Stimulated activated CD8-positive, alpha-beta memory T cell treated with anti-CD3 and anti-CD28 coated beads, Interleukin-7, amount 100 ng/mL, for 48 hours (primary cell): ENCODE measurements at places on chromosomes 5 and 9.

DNA sequence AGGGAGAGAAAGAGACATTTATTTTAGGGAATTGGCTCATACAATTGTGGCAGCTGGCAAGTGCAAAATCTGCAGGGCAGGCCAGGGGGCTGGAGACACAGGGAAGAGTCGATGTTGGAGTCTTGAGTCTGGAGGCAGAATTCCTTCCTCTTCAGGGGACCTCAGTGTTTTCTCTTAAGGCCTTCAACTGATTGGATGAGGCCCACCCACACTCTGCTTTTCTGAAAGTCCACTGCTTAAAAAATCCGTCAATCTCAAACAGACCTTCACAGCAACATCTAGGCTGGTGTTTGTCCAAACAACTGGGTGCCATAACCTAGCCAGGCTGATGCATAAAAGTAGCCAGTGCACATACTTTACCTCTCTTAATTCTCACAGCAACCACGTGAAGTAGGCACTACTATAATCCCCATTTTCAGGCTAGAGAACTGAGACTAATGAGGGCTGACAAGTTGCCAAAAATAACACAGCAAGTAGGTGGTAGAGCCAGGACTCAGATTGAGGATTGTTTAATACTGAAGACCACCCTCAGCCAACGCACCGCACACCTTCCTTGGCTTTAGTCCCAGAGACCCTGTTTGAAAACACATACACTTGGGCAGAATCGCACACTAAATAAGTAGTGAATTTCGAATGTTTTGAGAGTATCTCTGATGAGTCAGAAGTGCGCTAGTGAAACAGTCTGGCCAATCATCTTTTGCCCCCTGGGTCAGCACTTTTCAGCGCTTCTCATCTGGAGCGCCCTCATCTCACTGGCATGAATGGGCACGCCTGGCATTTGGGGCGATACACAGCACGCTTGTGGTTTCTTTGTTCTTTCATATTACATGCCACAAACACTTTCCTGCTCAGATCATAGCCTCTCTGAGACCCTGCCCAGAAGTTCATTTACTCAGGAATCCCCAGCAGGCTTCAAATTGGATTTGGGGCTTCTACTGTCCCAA is 591.4 kb downstream of the CCDC171 start:
- DNase-seq = no peak

- DNase-seq = no peak
Observed at GRCh38 chr5:72557167-72558045, 50.2 kb upstream of the ZNF366 start.

GRCh38 chr5:91383956-91384300 is 811 bp upstream of the ARRDC3 start:
- no peak for DNase-seq

DNA sequence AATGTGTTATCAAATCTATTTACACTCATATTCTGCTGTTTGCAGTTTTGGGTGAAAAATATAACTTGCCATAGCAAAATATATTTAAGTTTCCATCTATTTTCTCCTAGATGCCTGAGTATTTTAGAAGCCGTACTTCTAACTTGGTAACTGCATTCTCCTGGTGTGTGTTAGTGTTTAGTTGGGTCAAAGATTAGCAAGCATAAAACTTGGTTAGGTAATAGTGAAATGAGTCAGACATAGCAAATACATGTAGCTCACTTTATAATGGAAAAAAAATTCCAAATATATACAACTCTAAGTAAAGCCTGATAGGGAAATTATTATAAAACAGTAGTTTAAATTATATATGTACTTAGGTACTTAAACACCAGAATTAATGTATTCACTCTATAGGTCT is 640.7 kb upstream of the ST8SIA4 start:
- DNase-seq = no peak

- DNase-seq = no peak
Observed at GRCh38 chr9:117768750-117769395, 64.7 kb downstream of the TLR4 start.

DNA sequence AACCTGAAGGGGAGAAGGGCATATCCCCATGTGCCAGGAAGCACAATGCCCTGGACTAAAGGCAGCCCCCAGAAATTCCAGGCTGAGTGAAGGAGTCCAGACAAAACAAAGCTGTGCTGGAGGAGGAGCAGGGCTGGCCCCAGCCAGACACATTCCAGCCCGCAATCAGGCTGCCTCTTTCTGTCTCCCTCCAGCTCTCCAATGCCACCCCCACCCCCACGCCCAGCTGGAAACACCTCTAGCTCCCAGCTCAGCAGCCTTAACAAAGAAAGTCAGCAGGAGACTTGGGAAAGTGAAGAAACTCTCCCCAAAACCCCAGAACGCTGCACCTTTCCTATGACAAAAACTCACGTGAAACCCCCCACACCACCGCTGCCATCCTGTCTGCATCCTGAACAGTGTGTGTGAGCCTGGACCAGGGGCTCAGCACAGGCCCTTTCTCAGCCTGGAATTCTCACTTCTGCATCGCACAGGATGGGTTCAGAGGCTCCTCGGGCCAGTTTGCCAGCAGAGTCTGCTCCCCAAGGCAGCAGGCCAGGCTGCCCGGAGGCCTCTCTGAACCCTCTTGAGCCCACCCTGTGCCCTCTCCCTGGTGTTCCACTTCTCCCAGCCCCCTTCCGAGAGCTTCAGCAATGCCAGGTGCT is 96.2 kb upstream of the ICE1 start:
- DNase-seq = no peak

GRCh38 chr5:111425205-111425604 is 87.1 kb downstream of the STARD4 start:
- no peak for DNase-seq

- no peak for DNase-seq
Observed at GRCh38 chr5:161734741-161735140, 49.2 kb downstream of the GABRA6 start.

DNA sequence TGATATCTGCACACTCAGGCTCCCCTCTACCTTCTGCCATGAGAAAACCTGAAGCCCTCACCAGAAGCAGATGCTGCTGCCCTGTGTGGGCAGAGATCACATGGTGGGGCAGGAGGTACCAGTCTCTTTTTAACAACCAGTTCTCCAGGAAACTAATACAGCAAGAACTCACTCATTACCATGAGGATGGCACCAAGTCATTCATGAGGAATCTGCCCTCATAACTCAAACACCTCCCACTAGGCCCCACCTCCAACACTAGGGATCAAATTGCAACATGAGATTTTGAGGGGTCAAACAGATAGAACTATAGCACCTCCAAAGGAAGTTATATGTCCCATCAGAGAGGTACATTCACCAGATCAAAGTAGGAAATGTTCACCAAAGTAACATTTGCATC is 136.3 kb upstream of the SHB start:
- no peak for DNase-seq

DNA sequence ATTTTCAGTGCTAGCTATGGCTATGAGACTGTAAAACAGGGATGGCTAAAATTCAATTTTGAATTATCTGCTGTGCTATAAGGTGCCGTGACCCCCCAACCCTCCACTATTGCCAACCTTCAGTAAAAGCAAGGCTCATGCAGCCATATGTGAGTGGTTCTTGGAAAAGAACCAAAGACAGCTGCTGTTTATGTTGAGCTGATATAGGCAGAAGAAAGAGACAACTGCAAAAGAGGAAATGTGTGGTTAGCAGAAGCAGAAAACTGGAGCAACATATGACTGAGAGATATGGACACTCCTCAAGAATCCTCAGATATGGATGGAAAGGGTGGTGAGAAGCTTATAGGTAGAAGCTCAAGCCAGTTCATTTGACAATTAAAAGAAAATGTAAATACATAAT is 200.3 kb downstream of the TLE1 start:
- no peak for DNase-seq

GRCh38 chr9:38408719-38409118 is 15.5 kb downstream of the IGFBPL1 start:
- no peak for DNase-seq

DNA sequence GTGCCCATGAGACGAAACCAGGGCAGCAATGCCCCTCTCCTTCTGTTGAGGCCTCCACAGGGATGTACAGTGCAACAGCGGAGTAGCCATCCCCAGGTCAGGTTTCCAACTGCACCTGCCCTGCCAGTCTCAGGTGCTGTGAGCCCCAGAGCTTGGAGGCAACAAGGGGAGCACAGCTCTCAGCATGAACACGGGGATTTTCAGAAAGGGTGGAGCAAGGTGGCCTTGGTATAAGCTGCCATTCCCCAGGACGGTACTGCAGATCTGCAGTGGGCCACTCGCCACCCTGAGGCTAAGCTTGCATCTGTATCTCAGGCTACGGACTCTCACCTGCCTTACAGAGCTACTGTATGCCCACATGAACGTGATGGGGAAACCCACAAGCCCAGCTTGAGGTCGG is 103.6 kb downstream of the GABBR2 start:
- DNase-seq = no peak

DNA sequence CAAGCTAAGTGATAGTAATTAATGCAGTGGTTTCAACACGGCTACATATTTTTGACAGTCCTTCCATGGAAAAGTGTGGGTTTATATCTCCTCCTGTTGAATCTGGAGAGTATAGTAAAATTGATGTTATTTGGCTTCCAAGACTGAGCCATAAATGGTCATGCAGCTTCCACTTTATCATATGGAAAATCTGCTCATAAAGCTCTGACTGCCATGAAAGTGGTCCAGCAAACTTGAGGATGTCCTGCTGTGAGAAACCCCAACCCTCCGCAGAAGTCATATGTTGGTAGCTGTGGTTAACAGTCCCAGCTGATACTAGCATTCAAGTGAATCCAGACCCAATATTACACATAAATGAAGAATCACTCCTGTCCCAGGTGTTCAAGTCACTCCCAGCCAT is 378.3 kb downstream of the KCTD16 start:
- DNase-seq = no peak

GRCh38 chr9:79572032-79572607 is 355 bp downstream of the TLE4 start:
- no peak for DNase-seq

DNA sequence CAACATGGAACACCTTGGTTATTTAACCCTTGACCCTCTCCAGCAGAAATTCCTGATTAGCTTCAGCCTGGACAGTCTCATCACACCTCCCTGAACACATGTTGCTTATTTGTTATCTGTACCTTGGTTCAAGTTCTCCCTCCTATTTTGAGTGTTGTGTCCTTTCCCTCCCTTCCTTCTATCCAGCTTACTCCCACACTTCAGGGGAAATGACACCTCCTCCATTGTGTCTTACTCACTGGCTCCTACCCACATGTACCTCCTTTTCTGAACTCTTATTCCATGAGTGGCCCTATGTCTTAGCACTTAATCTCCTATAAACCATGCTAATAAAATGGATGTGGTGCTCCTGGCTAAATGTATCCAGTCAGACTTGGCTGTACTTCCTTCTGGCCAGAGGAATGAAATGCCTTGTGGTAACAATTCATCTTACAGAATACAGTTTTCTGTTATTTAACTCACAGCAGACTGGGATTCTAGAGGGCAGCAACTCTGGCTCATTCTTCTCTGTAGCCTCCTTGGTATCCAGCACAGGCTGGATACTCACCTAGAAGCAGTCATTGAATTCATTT is 11.2 kb downstream of the LIX1 start:
- DNase-seq = no peak

GRCh38 chr9:83280268-83280667 is 217.3 kb upstream of the RASEF start:
- no peak for DNase-seq

DNA sequence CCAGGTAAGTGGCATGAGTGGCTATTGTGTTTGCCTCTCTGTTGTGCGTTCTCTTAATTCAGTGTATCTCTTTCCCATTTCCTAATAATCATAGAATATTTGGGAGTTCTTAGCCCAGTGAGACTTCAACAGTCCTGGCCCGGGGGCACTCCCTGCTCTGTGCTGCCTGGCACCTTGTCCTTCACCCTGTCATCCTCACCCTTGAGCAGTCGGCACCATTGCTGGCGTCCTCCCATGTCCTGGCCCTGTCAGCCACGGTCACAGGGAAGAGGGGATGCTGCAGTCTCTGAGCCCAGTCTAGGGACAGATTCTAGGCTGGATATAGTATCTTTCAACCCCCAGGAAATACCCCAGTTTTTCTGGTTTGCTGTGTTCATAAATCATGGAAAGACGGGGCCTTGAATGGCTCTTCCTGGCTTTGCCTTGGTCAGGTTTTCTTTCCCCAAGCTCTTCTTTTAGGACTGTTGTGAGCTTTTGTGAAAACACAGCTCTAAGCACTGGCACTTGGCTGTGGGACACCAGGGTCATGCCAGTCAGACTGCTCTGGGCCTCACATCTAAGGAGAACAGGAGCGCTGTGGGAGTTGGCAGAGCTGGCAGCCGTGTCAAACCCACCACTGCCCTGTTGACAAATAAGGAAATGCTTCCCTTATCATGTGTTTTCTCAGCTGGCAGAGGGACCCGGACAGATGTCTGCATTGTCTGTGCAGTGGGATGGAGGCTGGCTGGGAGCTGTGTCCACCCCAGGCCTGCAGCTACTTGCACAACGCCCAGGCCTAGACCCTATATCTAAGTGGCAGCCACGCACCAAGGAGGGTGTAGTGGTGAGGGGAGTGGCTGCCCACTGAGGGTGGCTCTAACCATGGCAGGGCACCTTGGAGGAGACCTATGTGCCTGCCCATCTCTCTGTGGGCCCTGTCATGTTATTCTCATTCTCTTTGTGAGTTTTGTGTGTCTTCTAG is 378.6 kb downstream of the ICE1 start:
- DNase-seq = no peak

- DNase-seq = no peak
Observed at GRCh38 chr9:15240927-15241326, 66.1 kb downstream of the TTC39B start.

- DNase-seq = no peak
Observed at GRCh38 chr5:35134278-35135030, 86.7 kb upstream of the AGXT2 start.

- DNase-seq = no peak
Observed at GRCh38 chr9:76859860-76860259, 46.1 kb downstream of the PRUNE2 start.

- DNase-seq = no peak
Observed at GRCh38 chr9:9521033-9521779, 1091.6 kb downstream of the PTPRD start.

GRCh38 chr5:133569347-133569746 is 43.0 kb downstream of the FSTL4 start:
- no peak for DNase-seq

DNA sequence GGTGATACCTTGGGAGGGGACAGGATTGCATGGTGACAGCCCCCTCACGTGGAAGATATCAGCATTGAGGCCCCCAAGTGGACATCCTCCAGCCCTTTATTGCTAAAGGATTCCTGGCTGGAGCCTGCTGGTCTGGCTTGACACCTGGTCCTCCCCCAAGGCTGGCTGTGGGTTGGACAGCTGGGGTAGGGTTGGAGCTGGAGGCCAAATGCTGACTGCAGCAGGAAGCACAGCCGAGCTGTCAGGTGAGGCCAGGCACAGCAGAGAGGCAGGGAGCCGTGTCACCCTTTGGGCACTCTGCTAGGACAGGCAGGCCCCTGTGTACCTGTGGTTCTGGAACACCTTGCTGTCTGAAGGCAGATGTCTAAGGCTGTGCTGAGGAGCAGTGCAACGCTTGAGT is 2.2 kb downstream of the CACFD1 start:
- DNase-seq = no peak

DNA sequence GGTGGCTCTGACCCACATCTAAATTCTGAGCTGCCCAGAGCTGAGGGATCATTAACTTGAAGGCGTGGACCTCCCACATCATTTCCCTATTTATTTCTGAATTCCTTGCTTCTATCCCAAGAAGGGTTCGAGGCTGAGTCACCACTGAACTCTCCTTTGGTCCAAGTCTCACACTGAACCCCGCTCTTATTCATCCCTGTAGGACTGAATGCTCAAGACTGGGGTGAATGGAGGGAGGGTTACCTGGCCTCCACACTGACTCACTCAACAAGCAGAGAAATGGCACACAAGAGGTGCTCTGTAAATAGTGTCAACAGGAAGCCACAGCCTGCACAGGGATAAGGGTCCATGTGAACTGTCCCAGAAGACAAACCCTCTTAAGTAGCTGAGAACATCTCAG is 79.1 kb upstream of the FSTL4 start:
- DNase-seq = no peak

- no peak for DNase-seq
Observed at GRCh38 chr9:4397917-4398316, 92.4 kb upstream of the SLC1A1 start.
